ENCODE measurements at places on chromosomes 13 and 19. TPM values are rescaled to one million over a fixed set of nuclear protein-coding genes. Genes with fewer than 3 reads are reported as not detected.

The AMER2 gene
- not detected for total RNA-seq

The C19orf44 gene
- total RNA-seq: 6.1 TPM

DNA sequence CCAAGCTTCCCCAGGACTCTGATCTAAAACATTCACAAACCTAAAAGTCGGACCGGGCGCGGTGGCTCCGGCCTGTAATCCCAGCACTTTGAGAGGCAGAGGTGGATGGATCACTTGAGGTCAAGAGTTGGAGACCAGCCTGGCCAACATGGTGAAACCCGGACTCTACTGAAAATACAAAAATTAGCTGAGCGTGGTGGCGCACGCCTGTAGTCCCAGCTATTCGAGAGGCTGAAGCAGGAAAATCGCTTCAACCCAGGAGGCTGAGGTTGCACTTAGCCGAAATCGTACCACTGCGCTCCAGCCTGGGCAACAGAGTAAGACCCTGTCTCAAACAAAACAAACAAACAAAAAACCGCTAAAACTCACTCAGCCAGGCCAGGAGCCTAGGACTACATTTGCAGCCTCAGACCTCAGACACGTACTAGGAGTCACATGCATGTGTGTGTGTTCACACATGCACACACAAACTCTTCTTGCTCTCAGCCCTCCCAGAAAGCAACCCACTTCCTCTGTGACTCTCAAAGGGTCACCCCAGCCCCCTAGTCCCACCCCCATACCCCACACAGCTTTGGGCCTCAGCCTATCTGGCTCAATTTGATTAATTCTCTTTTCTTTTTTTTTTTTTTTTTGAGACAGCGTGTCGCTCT is 704 bp upstream of the NOTCH3 start:
- H3K4me3 ChIP-seq: peak overlapping the region; percentile 90
- H3K27me3 ChIP-seq: no peaks in the 10 kb centered on the region
- H3K27ac ChIP-seq: no peak overlapping the region

GRCh38 chr13:34862311-34862710 is 79.8 kb upstream of the NBEA start:
- no peak overlapping the region for H3K4me3 ChIP-seq
- DNase-seq: no peak
- H3K27ac ChIP-seq: no peak overlapping the region
- H3K36me3 ChIP-seq: no peaks in the 10 kb centered on the region
- no peaks in the 10 kb centered on the region for H3K4me1 ChIP-seq

DNA sequence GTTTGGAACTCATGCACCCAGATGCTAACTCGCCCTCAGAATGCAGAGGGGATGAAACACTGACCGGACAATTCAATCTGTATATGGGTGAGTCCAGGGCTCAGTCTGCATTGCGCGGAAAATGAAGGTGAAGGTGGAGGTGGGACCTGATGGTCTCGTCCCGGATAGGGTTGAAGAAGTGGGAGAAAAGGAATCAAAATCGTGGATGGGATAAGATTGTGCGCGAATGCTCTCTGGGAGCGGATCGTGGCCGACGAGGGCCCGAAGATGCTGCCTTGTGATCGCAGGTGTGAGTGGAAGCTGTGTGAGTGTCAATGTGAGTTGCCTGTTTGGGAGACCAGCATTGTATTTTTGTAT is 594 bp upstream of the ZNF850 start:
- H3K27me3 ChIP-seq: no peaks in the 10 kb centered on the region
- H3K4me3 ChIP-seq: peak overlapping the region; percentile 83
- DNase-seq: no peak
- H3K4me1 ChIP-seq: peaks cover 22% of the 10 kb centered on the region
- H3K27ac ChIP-seq: no peak overlapping the region

DNA sequence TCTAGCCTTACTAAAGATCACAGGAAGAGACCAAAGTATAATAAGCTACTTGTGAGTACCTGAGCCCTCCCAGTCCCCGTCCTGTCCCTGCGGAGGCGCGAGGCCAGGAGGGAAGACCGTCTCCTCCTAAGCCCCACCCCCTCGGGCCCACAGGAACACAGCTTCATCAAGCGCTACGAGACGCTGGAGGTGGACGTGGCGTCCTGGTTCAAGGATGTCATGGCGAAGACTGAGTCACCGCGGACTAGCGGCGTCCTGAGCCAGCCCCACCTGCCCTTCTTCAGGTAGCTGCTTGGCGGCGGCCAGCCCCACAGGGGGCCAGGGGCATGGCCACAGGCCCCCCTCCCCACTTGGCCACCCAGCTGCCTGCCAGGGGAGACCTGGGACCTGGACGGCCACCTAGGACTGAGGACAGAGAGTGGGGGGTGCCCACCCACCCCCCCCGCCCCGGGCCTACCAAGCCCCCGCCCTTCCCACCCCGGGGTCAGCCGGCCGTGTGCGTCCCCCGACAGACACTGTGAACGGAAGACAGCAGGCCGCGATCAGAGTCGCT is 2.4 kb upstream of the TGFBR3L start:
- no peak overlapping the region for H3K4me3 ChIP-seq
- no peak for DNase-seq
- H3K4me1 ChIP-seq: peaks cover 9% of the 10 kb centered on the region

DNA sequence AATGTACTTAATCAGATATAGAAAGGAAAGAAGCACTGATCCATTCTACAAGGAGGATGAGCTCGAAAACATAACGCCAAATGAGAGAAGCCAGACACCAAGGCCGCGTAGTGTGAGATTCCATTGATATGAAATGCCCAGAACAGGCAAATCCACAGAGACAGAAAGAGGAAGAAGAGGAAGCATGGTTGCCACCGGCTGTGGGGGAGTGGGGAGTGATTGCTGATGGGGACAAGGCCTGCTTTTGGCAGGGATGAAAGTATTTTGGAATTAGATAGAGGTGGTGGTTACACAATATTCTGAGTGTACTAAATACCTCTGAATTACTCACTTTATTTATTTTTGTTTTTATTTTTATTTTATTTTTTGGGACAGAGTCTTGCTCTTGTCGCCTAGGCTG is 50.2 kb upstream of the KLF2 start:
- no peaks in the 10 kb centered on the region for H3K36me3 ChIP-seq
- no peak overlapping the region for H3K4me3 ChIP-seq
- DNase-seq: no peak

GRCh38 chr13:112708560-112709240 is 18.9 kb downstream of the ATP11A start:
- no peaks in the 10 kb centered on the region for H3K36me3 ChIP-seq
- no peak overlapping the region for H3K27ac ChIP-seq
- H3K4me1 ChIP-seq: peaks cover 4% of the 10 kb centered on the region
- no peak for DNase-seq

- H3K27me3 ChIP-seq: no peaks in the 10 kb centered on the region
- no peak for DNase-seq
- no peak overlapping the region for H3K27ac ChIP-seq
- H3K4me3 ChIP-seq: no peak overlapping the region
These were observed 267.9 kb downstream of the LMO7 start for GRCh38 chr13:75904012-75904411.

GRCh38 chr19:2743099-2743498 is 3.3 kb upstream of the SLC39A3 start:
- H3K27me3 ChIP-seq: no peaks in the 10 kb centered on the region
- H3K4me3 ChIP-seq: no peak overlapping the region
- no peak overlapping the region for H3K27ac ChIP-seq
- no peak for DNase-seq

DNA sequence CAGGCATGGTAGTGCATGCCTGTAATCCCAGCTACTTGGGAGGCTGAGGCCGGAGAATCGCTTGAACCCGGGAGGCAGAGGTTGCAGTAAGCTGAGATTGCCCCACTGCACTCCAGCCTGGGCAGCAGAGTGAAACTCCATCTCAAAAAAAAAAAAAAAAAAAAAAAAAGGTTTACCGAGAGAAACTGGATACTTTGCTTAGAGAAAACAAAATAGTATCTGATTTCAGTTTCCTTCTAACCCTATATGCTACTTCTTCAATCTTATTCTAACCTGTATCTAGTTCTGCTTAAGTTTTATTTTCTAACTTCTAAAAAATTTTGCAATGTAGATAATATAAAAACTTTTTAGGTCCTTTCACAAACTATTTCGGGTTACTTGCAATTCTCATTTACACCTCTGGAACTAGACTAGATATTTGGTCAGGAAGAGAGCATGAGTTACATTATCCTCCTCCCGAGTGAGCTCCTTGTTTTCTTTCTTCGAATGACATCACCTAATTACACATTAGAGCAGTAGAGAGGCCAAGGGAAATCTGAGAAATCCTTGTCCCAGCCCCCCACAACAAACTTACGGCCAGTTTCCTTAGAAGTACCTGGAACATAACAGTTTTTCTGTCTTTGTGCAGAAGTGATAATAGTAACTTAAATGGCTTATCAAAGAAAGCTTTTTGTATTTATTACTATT is 128.9 kb downstream of the B3GLCT start:
- no peaks in the 10 kb centered on the region for H3K36me3 ChIP-seq
- no peaks in the 10 kb centered on the region for H3K4me1 ChIP-seq

GRCh38 chr13:61078976-61079770 is 336.5 kb downstream of the PCDH20 start:
- no peaks in the 10 kb centered on the region for H3K36me3 ChIP-seq
- H3K4me3 ChIP-seq: no peak overlapping the region
- no peak for DNase-seq
- no peak overlapping the region for H3K27ac ChIP-seq

- no peak for DNase-seq
- no peaks in the 10 kb centered on the region for H3K4me1 ChIP-seq
- no peak overlapping the region for H3K4me3 ChIP-seq
- no peaks in the 10 kb centered on the region for H3K27me3 ChIP-seq
- no peaks in the 10 kb centered on the region for H3K36me3 ChIP-seq
- no peak overlapping the region for H3K27ac ChIP-seq
These were observed 40.6 kb downstream of the FBN3 start for GRCh38 chr19:8108560-8109445.

GRCh38 chr19:32269831-32270230 is 75.6 kb upstream of the ZNF507 start:
- no peak overlapping the region for H3K4me3 ChIP-seq
- no peaks in the 10 kb centered on the region for H3K27me3 ChIP-seq
- no peaks in the 10 kb centered on the region for H3K4me1 ChIP-seq
- no peak for DNase-seq
- H3K36me3 ChIP-seq: no peaks in the 10 kb centered on the region
- no peak overlapping the region for H3K27ac ChIP-seq

DNA sequence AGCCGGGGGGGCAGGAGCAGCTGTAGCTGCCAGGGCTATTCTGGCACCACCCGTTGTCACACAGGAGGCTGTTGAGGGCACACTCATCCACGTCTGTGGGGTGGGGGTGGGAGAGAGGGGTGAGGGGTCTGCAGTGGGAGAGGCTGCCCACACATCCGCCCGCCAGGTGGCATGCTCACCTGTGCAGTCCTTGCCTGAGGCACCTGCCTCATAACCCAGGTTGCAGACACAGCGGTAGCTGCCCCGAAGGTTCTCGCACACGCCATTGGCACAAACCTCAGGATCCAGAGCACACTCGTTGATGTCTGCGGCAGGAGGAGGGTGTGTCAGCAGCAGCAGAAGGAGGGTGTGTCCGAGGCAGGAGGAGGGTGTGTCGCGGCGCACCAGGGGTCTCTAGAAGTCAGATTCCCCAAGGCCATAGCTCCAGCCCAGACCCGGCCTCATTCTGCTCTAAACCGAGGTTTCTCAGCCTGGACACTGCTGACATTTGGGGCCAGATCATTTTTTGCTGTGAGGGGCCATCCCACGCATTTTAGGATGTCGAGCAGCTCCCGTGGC is 20.3 kb downstream of the FBN3 start:
- H3K27ac ChIP-seq: no peak overlapping the region
- H3K36me3 ChIP-seq: no peaks in the 10 kb centered on the region

GRCh38 chr13:33541962-33542308 is 256.4 kb upstream of the STARD13 start:
- no peak for DNase-seq
- H3K4me1 ChIP-seq: peaks cover 24% of the 10 kb centered on the region
- peak overlapping the region; percentile 99 for H3K27ac ChIP-seq

GRCh38 chr13:100646030-100646673 is 28.4 kb downstream of the TMTC4 start:
- DNase-seq: no peak
- no peak overlapping the region for H3K4me3 ChIP-seq
- no peak overlapping the region for H3K27ac ChIP-seq

DNA sequence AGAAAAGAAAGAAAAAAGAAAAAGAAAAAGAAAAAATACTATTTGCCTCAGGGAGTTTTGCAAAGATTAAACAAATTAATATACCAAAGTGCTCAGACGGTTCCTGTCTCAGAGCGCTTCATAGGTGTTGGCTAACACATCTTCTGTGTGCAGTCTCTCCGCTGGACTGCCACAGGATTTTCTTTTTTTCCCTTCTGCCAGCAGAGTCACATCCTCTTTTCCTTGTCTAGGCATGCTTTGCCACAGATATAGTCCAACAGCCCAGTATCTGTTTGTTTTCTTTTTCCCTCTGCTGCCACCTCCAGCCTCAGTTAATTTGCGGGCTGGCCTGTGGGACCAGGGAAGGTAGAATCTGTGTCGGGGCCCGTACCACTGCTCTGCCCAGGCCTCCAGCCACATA is 3.4 kb upstream of the URAD start:
- H3K4me3 ChIP-seq: no peak overlapping the region
- H3K27me3 ChIP-seq: no peaks in the 10 kb centered on the region
- no peaks in the 10 kb centered on the region for H3K36me3 ChIP-seq
- no peaks in the 10 kb centered on the region for H3K4me1 ChIP-seq

All from thoracic aorta (tissue), 2 donors.